ENCODE measurements at places on chromosomes 6 and 20.

DNA sequence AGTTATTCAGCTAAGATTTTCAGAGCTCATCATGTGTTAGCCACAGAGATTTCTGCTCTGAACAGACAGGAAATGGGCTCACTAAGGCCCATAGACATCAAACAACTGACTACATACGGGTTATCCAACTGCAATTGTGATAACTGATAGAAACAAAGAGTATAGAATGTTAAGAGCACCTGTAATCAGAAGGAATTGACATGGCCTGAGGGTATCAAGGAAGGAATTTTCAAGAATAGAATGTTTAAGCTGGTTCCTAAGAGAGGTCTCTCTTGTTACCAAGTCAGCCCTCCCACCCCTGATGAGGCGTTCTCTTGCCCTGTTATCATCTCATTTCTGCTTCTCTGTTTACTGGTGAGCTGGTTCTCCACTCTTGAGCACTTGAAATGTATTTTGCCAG is at the start of gene MEI4:
TSS of gene MEI4 (plus strand) at position 301 of the 400 bp plus-strand sequence. CDS start 37,633 bp downstream, outside the sequence.
- H3K4me3 ChIP-seq: no peak within 1 kb of the TSS
- peaks cover 13% of the 10 kb centered on the region for H3K27me3 ChIP-seq
- H3K4me1 ChIP-seq: peaks cover 4% of the 10 kb centered on the region
- no peak for DNase-seq
- no peaks in the 10 kb centered on the region for H3K36me3 ChIP-seq
- no peak within 1 kb of the TSS for H3K27ac ChIP-seq

DNA sequence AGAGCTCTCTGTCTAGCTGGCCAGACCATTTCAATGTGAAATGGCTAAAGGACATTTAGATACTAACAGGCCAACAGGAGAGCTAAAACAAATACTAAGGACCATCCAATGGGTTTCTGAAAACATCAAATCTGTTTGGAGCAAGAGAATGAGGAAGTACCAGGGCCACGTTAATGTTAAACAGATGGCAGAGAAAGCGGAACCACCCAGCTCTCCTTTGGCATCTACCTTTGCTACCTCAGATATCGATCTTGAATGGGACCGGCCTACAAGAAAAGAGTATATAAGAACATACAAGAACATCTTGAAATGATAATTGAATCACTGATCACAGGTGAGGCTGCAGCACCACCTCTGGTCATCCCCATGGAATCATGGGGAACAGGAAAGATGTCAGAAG is 31.8 kb downstream of the KCNK5 start:
- peaks cover 42% of the 10 kb centered on the region for H3K27me3 ChIP-seq
- H3K36me3 ChIP-seq: peaks cover 15% of the 10 kb centered on the region
- H3K27ac ChIP-seq: peak overlapping the region; percentile 21

DNA sequence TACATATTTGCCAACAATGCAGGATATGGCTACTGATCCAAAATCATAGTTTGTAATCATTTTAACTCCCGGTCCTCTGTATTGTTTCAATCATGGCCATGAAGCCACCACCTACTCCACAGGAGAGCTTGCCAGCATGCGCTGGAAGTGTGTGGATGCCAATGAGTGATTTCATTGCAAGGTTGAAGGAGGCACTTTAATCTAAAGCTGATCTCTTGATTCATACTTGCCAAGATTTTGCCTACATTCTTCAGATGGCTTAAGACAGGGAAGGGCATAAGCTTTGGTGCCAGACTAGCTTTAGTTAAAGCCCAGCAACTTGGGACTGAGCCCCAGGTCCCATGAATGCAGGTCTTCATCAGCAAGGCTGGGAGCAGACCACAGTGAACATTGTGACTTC is 58.8 kb downstream of the TPD52L1 start:
- no peak overlapping the region for H3K27ac ChIP-seq
- no peaks in the 10 kb centered on the region for H3K4me1 ChIP-seq
- no peak overlapping the region for H3K4me3 ChIP-seq
- peaks cover 5% of the 10 kb centered on the region for H3K27me3 ChIP-seq

DNA sequence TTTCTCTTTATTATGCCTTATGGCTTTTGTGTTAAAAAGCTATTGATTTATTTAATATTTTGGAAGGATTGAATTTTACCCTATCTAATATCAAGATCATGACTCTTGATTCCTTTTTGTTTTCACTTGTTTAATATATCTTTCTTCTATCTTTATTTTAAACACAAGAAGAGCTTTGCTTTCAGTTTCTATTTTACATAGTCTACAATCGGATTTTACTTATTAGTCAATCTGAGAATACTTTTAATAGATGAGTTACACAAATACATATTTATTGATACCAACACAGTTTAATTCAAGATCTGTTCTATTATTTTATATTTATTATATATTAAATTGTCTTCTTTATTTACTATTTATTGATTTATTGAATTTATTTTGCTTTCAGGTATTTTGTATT is 218.8 kb downstream of the ESR1 start:
- peaks cover 8% of the 10 kb centered on the region for H3K36me3 ChIP-seq
- no peak overlapping the region for H3K4me3 ChIP-seq
- no peak overlapping the region for H3K27ac ChIP-seq
- DNase-seq: no peak

- DNase-seq: no peak
- H3K27me3 ChIP-seq: no peaks in the 10 kb centered on the region
- no peak overlapping the region for H3K4me3 ChIP-seq
- no peaks in the 10 kb centered on the region for H3K4me1 ChIP-seq
- H3K27ac ChIP-seq: no peak overlapping the region
These were observed 46.2 kb downstream of the SRPK1 start for GRCh38 chr6:35874730-35875129.

DNA sequence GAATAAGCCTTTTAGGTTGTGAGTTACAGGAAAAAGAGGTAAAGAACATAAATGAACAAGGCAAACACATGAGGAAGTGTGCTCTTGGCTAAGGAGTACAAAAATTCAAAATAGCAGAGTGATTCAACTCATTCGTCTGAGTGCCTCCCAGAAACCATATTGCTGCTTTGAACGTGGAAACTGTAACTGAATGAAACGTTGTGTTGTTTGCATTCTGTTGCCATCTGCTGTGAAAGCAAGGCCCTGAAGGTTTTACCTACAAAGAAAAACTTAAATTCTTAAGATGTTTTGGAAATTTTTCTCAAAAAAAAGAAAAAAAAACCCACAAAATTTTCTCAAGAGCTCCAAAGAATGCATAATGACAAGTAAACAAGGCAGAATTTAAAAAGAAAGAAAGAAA is 375.4 kb upstream of the HS3ST5 start:
- H3K4me1 ChIP-seq: no peaks in the 10 kb centered on the region
- no peaks in the 10 kb centered on the region for H3K27me3 ChIP-seq
- H3K4me3 ChIP-seq: no peak overlapping the region
- H3K36me3 ChIP-seq: no peaks in the 10 kb centered on the region
- H3K27ac ChIP-seq: no peak overlapping the region

GRCh38 chr20:22836877-22837276 is 198.2 kb upstream of the SSTR4 start:
- no peaks in the 10 kb centered on the region for H3K36me3 ChIP-seq
- no peak for DNase-seq
- H3K4me3 ChIP-seq: no peak overlapping the region
- H3K27me3 ChIP-seq: peaks cover 5% of the 10 kb centered on the region
- H3K4me1 ChIP-seq: no peaks in the 10 kb centered on the region
- H3K27ac ChIP-seq: no peak overlapping the region

DNA sequence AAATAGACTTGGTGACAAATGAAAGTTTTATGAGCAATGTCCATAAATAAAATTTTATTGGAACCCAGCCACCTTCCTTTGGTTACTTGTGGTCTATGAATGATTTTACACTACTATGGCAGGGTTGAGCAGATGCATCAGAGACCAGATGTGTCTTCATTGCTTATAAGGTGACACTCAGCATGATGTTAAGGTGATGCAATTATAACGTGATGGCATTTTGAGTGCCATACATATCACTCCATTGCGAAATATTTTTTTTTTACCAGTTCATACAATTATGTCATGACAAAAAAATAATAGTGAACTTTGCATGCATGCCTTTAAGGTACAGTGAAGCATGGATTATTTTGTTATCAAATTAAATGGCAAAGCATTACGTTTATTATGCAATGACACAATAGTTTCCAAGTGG is 96.0 kb downstream of the ADTRP start:
- H3K36me3 ChIP-seq: no peaks in the 10 kb centered on the region
- no peak overlapping the region for H3K27ac ChIP-seq
- no peak overlapping the region for H3K4me3 ChIP-seq

GRCh38 chr6:63764318-63764916 is 128.8 kb downstream of the PHF3 start:
- H3K4me1 ChIP-seq: no peaks in the 10 kb centered on the region
- H3K27me3 ChIP-seq: peaks cover 5% of the 10 kb centered on the region
- no peak overlapping the region for H3K4me3 ChIP-seq
- H3K36me3 ChIP-seq: no peaks in the 10 kb centered on the region
- DNase-seq: no peak
- H3K27ac ChIP-seq: no peak overlapping the region

GRCh38 chr6:83292900-83293843 is 100.0 kb downstream of the RWDD2A start:
- no peak overlapping the region for H3K27ac ChIP-seq
- no peak overlapping the region for H3K4me3 ChIP-seq

DNA sequence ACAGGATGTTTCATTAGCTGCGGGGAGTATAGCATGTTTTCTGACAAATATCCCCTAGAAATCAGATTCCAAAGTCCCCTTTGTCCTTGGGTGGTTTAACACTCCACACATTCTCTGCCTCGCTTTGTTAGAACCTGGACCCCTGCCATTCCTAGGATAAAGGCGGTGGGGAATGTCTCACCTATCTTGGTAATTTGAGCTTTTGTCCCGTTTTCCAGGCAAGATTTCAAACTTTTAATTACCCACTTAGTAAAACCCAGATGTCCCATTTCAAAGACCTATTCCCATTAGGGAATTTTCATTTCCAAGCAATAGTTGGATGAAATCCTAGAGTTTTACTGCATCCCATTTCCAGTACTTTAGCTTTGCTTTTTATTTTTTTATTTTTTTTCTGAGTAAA is 501.0 kb upstream of the MAP3K7 start:
- H3K36me3 ChIP-seq: no peaks in the 10 kb centered on the region
- peaks cover 18% of the 10 kb centered on the region for H3K27me3 ChIP-seq
- H3K4me3 ChIP-seq: no peak overlapping the region
- no peaks in the 10 kb centered on the region for H3K4me1 ChIP-seq

DNA sequence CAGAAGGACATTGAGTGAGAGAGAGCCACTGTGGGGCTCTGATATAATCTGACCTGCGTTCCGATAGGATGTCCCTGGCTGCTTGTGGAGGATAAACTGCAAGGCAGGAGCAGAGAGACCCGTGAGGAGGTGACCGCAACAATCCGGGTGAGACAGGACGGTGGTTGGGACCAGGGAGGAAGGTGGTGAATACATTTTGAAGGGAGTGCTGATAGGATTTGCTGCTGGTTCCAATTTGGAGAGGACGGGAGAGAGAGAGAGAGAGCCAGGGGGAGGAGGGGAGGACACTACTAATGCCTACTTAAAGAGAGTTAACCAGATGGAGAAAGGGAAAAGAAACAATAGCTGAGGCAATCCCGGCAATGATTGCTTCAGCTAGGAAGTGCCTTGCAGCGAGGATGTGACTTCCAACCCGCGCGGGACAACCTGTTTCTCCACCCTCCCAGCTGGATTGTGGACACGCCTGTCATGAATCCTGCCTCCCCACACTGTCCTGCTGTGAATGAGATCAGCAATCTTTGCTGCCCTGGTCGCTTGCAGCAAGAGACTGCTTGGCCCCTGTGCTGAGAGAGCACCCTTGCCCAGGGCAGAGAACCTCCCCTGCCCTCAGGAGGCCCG is 199.0 kb upstream of the KCNG1 start:
- peaks cover 7% of the 10 kb centered on the region for H3K36me3 ChIP-seq
- DNase-seq: no peak
- H3K4me1 ChIP-seq: peaks cover 13% of the 10 kb centered on the region
- peaks cover 46% of the 10 kb centered on the region for H3K27me3 ChIP-seq
- H3K4me3 ChIP-seq: no peak overlapping the region
- H3K27ac ChIP-seq: no peak overlapping the region

DNA sequence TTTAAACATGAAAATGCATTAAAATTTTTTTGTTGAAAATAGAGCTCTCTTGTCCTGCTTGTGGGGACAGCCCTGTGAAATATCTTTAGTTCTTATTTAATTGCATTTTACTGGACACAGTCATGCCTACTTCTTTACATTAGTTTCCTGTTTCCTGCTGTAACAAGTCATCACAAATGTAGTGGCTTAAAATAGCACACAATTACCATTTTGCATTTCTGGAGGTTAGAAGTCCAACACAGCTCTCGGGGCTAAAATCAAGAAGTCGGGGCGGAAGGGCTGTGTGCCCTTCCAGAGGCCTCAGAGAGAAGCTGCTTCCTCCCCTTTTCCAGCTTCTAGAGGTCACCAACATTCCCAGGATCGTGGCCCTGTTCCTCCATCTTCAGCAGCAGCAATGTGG is 29.4 kb downstream of the PNLDC1 start:
- H3K4me1 ChIP-seq: peaks cover 5% of the 10 kb centered on the region
- H3K27ac ChIP-seq: no peak overlapping the region
- DNase-seq: no peak
- no peaks in the 10 kb centered on the region for H3K36me3 ChIP-seq

DNA sequence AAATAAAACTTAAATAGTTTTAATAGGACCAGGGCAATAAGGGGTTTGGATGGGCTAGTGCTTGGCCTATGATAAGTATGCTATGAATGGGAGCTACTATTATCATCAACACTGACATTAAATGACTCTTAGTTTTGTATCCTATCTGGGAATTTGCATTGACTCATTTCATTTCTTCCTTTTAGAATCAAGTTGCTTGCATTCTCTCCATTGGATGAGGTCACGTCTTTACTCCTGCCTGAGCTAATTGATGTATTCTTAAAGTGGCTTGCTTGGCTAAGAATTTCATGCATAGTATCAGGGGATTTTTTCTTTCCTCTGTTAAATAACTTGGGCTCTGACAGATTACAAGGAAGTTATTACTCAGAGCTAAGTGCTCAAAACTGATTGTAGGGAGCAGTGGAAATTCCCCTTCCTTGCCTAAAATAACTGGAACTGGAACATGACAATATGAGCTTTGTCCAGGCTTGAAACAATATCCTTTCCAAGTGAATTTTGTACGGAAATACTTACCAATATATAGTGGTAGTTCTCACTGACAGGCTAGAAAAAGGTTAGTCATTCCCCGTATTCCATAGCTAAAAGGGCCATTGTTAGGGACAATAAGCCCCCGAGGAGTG is 169.9 kb downstream of the BCAS1 start:
- no peak overlapping the region for H3K4me3 ChIP-seq
- peaks cover 43% of the 10 kb centered on the region for H3K4me1 ChIP-seq
- peak overlapping the region; percentile 81 for H3K27ac ChIP-seq
- H3K36me3 ChIP-seq: peaks cover 3% of the 10 kb centered on the region
- DNase-seq: no peak

DNA sequence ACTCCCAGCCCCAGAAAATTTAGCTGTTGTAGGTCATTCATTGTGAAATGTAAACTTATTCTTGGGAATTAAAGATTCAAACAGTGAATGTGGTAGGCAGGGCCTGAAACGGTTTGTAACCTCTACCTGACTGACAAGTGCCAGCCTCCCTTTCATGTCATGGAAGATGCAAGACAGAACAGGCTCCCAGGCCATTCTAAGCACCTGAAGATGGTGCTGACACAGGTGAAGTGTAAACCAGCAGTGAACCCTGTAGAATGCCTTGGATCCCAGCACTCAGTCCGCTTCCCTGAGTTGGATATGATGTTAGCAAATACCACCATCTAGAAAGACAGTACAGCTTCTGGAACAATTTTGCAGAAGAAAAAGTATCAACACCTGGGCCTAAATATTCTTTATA is 19.3 kb downstream of the CYP24A1 start:
- no peak overlapping the region for H3K4me3 ChIP-seq
- DNase-seq: no peak
- no peaks in the 10 kb centered on the region for H3K36me3 ChIP-seq

GRCh38 chr6:42075159-42075838 is 25.0 kb downstream of the TAF8 start:
- peaks cover 32% of the 10 kb centered on the region for H3K36me3 ChIP-seq
- no peaks in the 10 kb centered on the region for H3K27me3 ChIP-seq
- DNase-seq: peak; percentile 17
- no peak overlapping the region for H3K4me3 ChIP-seq
